ENCODE measurements at places on chromosomes 6 and 20.
A peak's percentile ranks its signal among the peaks of the same experiment; 100 is the strongest.

- DNase-seq = no peak
Measured at GRCh38 chr6:56093776-56094175, 153.6 kb downstream of the COL21A1 start.

- no peak for DNase-seq
Measured at GRCh38 chr6:165243801-165244200, 65.6 kb downstream of the C6orf118 start.

GRCh38 chr6:91786474-91787184 is 1199.8 kb upstream of the MAP3K7 start:
- DNase-seq = no peak

GRCh38 chr6:136466777-136467176 is 83.4 kb downstream of the MAP7 start:
- DNase-seq = no peak

DNA sequence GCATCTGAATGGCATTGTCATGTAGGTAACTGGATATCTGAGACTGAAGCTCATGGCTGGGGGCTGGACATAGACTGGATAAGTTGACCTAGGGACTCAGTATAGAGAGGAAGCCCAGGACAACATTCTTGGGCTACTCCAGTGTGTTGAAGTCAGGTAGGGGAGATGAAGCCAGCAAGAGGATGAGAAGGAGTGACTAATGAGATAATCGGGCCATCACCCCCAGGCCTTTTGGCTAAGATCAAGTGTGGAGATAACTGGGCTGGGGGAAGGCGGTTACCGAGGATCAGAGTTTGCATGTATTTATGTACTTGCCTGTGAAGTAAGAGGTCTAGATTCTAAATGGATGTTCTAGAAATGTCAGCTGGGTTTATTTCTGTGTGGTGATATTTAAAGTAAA is 73.4 kb downstream of the ELOVL2 start:
- DNase-seq = no peak

DNA sequence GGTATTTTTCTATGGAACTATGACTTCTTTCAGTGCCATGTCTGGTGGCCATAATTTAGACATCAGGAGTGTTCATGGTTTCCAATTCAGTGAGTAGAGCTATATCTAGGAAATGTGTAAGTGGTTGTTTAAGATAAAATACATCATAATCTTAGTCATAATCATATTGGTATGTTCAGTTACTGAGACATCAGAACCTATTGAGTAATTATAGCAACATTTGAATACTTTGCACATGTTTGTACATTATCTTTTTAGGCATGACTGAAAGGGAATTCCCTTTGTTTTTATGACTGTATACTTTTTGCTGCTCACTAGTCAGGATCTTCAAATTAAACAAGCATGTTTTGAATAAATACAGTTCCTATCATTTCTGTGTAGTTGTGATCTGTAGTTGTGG is 64.0 kb downstream of the STXBP5 start:
- DNase-seq = no peak

- DNase-seq = peak; percentile 55
Measured at GRCh38 chr6:11324453-11325015, 92.1 kb upstream of the NEDD9 start.

GRCh38 chr6:23339268-23339667 is 769.9 kb downstream of the HDGFL1 start:
- DNase-seq = no peak

GRCh38 chr6:96836631-96837080 is 621 bp downstream of the GPR63 start:
- peak; percentile 34 for DNase-seq

GRCh38 chr20:21046413-21047070 is 59.6 kb downstream of the LINC00237 start:
- no peak for DNase-seq

DNA sequence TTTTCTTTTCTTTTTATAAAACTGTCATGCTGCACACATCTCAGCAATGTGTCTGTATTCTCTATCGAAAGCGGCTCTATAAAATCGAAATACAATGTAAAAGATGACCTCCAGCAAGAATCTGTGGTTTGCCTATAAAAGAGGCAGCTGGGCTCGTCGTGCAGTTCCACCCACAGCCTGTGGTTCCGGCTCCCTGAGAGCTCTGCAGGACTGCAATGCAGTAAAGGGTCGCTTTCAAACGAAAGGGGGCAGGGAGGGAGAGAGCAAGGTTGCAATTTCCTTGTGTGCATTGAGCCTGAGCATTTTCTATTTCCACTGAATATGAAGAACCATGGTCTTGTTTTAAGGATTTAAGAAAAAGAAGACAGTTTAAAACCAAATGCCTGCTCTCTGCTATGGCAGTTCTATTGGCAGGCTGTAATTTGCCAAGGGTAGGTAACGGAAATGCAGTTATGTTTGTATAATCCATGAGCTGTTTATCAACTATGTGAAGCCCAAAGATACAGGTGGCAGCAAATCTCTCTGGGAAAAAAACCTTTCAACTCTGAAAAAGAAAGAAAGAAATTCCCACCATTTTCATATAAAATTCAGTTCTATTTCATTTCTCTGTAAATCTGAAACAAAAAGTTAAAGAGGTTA is 236.5 kb downstream of the HACE1 start:
- no peak for DNase-seq

DNA sequence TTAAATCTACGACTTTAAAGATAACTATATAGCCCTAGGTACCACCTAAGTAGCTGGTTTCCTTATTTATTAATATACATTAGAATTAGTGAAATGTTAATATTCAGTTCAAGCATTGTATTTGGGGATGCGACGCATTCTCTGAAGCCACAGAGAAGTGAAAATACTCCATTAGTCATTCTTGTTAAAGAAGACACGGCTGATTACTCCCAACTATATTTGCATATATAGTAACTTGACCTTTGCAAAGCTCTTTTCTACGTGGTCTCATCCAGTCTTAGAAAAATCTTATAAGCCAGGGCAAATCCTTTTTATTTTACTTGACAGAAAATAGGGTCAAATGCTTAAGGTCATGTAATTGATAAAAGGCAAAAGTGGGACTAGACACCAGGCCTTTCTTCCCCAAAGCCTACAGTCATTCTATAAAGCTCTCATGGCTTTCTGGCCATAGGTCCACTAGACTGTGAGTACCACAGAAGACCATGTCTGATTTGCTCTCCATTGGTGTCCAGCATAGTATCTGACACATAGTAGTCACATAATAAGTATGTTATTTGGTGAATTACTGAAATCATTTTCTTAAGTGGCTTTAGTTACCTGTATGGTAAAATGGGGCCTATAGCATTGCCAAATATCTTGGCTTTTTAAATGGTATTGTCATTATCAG is 11.3 kb downstream of the ZHX3 start:
- DNase-seq = peak; percentile 60

- DNase-seq = no peak
Measured at GRCh38 chr20:38152621-38153221, 12.3 kb downstream of the TGM2 start.

DNA sequence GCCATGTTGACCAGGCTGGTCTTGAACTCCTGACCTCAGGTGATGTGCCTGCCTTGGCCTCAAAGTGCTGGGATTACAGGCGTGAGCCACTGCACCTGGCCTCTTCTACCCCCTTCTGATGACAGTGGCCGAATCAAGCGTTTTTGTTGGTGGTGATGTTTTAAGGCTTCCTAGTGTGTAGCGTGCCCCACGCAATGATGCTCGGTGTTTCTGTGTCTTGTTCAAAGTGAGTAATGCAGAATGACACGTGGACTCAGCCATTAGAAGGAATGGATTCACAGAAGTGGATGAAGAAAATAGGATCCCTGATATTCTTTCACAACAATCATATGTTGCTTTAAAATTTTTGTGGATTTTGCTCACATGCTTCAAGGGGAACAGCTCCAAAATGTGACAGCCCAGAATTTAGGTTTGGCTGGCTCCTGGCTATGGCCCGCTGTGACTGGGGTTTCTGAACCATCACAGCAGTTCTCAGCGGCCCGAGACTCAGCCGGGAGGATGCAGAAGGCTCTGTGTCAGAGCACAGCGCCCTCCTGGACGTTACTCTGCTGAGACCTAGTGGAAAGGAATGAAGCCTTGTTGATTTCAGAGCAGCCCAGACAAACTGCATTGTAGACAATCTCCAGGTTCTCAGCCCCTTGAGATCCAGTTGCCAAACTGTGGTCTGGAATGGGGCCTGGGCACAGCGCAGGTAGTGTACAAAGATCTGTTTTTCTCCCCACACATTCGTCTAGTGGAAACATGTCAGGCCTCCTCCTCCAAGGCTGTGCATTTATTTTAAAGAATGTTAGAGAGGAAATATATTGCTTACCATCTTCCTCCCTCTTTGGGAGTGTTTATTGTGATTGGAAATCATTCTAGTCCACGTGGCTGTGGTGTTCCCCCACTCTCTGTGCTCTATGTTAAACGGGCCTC is 57.6 kb upstream of the TIAM2 start:
- DNase-seq = no peak
